Right ventricle myocardium inferior (tissue), 1 donor: ENCODE measurements at places on chromosomes 1 and 21.

DNA sequence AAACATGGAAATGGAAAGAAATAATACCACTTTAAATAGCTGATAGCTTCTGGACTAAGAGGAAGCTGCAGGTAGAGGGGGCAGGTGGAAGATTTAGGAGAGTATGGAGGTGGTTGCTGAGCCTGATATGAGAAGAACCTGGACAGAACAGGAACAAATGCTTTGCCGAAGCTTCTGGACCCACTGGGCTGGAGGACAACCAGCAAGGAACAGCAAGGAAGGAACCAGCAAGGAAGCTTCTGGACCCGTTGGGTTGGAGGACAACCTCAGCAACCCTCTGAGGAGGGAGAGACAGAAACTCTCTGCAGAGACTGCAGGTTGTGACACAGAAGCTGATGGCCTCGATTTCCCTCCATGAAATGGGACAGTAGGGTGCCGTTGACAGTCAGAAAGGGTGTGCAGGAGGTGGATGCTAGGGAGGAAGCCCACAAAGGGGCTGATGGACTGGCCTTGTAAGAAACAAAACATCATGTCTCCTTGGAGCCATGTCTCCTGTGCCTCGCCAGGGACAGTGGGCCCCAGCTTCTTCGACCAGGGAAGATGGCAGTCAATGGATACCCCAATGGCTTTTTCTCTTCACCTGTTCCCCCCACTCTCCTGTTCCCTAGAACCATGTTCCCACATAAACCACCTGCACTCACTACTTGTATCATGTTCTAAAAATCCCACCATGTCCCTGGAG is 8.3 kb upstream of the WNT3A start:
- DNase-seq: no peak

DNA sequence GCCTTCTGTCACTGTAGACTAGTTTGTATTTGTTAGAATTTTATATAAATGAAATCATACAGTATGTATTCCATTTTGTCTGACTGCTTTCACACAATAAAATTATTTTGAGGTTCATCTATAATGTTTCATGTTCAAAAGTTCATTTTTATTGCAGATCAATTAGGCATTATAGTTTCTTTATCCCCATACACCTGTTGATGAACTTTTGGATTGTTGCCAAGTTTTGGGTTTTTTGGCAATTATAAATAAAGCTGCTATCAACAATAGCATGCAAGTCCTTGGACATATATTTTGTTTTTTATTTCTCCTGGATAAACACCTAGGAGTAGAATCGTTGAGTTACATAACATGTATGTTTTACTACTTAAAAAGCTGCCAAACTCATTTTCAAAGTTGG is 47.1 kb upstream of the FAM3B start:
- no peak for DNase-seq

DNA sequence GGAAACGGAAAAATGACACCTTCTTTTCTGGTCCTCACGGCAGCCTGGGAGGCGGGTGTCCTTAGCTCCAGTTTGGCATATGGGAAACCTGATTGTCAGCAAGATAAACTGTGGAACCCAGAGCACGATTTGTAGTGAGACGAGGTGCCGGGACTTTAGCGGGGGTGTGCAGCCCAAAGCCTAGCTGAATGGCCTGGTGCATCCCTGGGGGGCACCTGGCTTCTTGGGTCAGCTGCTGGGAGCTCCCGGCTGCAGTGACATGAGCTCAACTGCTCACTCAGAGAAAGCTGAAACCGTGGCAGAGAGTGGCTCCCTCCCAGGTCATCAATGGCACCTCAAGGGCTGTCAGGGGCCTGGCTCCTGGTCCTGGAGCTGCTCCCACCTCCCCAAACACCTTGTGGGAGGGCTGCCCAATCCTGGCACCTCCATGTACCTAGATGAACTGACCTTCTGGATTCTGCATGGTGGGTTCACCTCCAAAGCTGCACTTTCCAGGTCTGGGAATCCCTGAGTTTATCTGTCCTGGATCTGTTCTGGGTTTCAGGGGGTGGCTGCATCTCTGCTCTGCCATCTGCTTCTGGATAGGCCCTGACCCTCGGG is 260.5 kb downstream of the MATN1 start:
- DNase-seq: no peak

DNA sequence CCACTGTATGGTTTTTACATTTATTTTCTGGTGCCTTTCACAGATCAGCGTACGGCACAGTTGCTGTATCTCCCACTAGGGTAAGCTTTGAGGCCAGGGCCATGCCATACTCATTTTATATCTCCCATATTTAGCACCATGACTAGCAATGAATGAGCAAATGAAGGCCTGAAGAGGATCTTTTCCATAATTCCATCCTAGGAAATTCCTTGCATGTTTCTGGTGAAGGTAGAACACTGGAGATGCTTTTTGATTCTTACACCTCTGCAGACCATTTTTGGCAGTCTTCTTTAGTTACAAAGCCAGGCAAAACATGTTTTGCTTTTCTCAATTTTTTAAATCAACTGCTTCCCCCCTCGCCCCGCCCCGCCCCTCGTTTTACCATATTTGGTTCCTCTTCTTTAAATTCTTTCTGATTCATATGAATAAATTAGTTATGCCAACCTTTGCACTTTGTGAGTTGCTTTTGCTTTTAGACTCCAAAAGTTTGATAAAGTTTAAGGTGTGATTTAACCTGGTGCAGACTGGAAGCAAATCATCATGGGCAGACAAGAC is 78.9 kb upstream of the AK4 start:
- no peak for DNase-seq

GRCh38 chr1:53082826-53083455 is 20.9 kb downstream of the PODN start:
- peak; percentile 42 for DNase-seq

- no peak for DNase-seq
Measured at GRCh38 chr1:245046315-245046714, 108.5 kb upstream of the KIF26B start.

GRCh38 chr1:92748138-92748537 is 36.8 kb downstream of the EVI5 start:
- no peak for DNase-seq

DNA sequence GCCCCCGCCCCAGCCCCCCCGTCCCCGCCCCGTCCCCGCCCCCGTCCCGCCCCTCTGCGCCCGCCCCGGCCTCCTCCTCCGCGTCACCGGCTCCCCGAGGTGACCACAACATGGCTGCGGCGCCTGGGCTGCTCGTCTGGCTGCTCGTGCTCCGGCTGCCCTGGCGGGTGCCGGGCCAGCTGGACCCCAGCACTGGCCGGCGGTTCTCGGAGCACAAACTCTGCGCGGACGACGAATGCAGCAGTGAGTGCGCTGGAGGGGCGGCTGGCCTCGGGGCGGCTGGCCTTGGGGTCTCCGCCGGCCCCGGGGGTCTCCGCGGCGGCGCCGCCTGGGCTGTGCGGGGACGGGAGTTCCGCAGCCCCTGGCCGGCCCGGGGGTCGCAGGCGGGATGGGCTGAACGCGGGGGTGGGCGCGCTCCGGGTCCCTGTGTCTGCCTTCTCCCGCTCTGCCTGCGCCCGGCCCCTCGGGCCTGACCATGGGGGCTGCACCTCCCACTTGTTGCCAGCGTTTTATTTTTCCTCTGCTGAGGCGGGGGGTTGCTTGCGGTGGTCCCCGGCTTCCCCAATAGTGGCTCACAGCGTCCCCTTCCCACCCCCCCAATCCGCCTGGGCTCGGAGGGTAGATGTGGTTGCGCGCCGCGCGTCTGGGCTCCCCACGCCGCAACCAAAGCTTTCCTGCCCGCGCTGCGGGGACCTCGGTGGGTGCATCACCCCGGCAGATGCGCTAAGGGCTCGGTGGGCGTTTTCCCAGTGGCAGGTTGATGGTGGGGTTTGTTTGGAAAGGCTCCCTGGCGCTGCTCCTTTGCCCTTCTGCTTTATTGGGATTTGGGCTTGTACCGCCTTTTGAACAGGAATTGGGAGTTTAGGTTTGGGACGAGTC is at the start of gene MIA3:
Gene MIA3, plus strand, starts transcription at position 97 of the 879 bp plus-strand sequence. Its CDS starts 14 bp downstream, at position 111.
- peak; percentile 94 for DNase-seq

- DNase-seq: no peak
Measured at GRCh38 chr1:198653808-198654413, 15.1 kb downstream of the PTPRC start.

GRCh38 chr1:14345946-14346550 is 252.4 kb upstream of the KAZN start:
- no peak for DNase-seq

DNA sequence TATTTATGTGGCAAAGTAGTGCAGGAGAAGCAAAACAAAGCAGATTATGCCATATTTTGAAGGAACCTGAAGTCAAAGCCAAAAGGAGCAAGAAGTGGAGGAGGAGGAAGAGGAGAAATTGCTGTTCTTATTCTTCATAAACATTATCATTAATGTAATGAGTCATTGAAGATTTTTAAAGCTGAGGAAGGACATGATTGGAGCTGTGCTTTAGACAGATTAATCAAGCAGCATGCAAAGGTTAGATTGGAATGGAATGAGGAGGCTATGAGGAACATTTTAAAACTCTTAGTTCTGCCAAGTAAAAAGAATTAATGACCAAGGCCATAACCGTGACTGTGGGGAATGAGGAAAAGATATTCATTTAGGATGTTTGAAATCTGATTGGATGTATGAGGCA is 33.0 kb upstream of the HSD17B7 start:
- no peak for DNase-seq

- DNase-seq: peak; percentile 63
Measured at GRCh38 chr1:156691665-156692440, 13.5 kb downstream of the CRABP2 start.

- DNase-seq: no peak
Measured at GRCh38 chr21:17393413-17393812, 119.4 kb upstream of the CXADR start.
